ENCODE measurements at places on chromosomes 5 and 9. TPM values are rescaled to one million over a fixed set of nuclear protein-coding genes. Genes with fewer than 3 reads are reported as not detected.

The KCNIP1 gene
- not detected for total RNA-seq

The SNX24 gene
- total RNA-seq = 2.1 TPM

The SLC34A3 gene
- 0.16 TPM for total RNA-seq

The ESM1 gene
- not detected for total RNA-seq

The ANKRD34B gene
- not detected for total RNA-seq

The NR5A1 gene
- not detected for total RNA-seq

The MGAT4B gene
- total RNA-seq = 86.6 TPM

The TAF11L6 gene
- not detected for total RNA-seq

The FBP2 gene
- not detected for total RNA-seq

- no peak overlapping the region for H3K4me3 ChIP-seq
- H3K4me1 ChIP-seq = no peaks in the 10 kb centered on the region
- DNase-seq = no peak
- no peak overlapping the region for H3K27ac ChIP-seq
- H3K36me3 ChIP-seq = no peaks in the 10 kb centered on the region
Measured at GRCh38 chr9:83138422-83139135, 75.6 kb upstream of the RASEF start.

GRCh38 chr9:129235041-129235930 is 57.2 kb upstream of the IER5L start:
- DNase-seq = no peak
- no peaks in the 10 kb centered on the region for H3K27me3 ChIP-seq
- no peaks in the 10 kb centered on the region for H3K36me3 ChIP-seq
- peaks cover 36% of the 10 kb centered on the region for H3K4me1 ChIP-seq
- H3K27ac ChIP-seq = peak overlapping the region; percentile 77
- peak overlapping the region; percentile 66 for H3K4me3 ChIP-seq

DNA sequence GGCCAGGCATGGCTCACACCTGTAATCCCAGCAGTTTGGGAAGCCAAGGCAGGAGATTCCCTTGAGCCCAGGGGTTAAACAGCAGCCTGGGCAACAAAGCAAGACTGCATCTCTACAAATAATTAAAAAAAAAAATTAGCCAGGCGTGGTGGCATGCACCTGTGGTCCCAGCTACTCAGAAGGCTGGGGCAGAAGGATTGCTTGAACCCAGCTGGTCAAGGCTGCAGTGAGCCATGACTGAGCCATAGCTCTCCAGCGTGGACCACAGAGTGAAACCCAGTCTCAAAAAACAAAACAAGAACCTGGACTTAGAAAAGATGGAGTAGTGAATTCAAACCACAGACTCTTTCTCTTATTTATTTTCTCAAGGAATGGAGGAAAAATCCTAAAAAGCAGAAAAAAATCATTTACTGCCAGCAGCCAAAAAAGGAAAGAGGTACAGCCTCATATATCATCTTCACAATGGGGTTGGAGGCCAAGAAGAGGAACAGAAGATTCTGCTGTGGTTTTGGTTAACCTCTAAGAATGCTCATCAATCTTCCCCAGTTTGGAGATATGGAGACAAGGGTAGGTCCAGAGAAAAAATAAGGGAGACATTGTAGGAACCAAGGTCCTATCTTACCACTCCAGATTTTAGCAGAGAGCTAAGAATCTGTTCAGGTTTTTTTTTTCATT is 40.0 kb upstream of the MYO10 start:
- H3K36me3 ChIP-seq = no peaks in the 10 kb centered on the region
- no peak for DNase-seq
- H3K27me3 ChIP-seq = no peaks in the 10 kb centered on the region
- H3K4me3 ChIP-seq = no peak overlapping the region

DNA sequence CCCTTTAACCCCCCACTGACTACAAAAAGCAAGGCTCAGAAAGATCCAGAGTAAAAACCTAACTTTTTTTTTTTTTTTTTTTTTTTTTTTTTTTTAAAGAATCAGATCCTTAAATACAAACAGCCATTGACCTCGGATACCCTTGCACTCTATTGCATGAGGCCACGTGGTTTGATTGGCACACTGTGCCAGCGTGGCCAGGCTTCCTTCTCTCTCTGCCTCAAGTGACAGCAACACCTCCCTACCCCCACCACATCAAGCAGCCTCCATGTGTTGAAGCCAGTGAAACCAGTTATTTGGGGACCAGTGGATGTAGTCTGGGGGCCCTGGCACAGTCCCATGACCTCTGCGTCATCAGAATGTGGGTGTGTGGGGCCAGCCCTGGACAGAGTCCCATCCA is 71.4 kb downstream of the OTULIN start:
- H3K36me3 ChIP-seq = peaks cover 69% of the 10 kb centered on the region
- no peak for DNase-seq
- H3K4me1 ChIP-seq = no peaks in the 10 kb centered on the region

DNA sequence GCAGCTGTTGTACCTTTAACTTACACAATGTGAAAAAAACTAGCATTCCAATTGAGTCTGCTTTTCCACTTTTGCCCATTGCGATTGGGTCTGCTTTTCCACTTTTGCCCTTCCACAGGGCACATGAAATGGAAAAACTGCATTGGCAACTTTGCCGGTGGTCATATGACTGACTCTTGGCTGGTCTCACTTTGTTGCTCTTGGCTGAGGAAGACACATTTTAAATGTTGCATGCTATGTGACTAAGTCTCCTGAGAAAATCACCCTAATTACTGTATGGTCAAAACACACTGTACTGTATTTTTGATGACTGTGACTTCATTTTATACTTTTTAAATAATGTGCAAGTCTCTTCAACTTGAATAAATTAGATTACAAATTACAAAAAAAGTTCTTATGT is 1.6 kb upstream of the OXCT1 start:
- no peak overlapping the region for H3K4me3 ChIP-seq
- H3K27me3 ChIP-seq = no peaks in the 10 kb centered on the region
- peaks cover 16% of the 10 kb centered on the region for H3K4me1 ChIP-seq
- no peak for DNase-seq

DNA sequence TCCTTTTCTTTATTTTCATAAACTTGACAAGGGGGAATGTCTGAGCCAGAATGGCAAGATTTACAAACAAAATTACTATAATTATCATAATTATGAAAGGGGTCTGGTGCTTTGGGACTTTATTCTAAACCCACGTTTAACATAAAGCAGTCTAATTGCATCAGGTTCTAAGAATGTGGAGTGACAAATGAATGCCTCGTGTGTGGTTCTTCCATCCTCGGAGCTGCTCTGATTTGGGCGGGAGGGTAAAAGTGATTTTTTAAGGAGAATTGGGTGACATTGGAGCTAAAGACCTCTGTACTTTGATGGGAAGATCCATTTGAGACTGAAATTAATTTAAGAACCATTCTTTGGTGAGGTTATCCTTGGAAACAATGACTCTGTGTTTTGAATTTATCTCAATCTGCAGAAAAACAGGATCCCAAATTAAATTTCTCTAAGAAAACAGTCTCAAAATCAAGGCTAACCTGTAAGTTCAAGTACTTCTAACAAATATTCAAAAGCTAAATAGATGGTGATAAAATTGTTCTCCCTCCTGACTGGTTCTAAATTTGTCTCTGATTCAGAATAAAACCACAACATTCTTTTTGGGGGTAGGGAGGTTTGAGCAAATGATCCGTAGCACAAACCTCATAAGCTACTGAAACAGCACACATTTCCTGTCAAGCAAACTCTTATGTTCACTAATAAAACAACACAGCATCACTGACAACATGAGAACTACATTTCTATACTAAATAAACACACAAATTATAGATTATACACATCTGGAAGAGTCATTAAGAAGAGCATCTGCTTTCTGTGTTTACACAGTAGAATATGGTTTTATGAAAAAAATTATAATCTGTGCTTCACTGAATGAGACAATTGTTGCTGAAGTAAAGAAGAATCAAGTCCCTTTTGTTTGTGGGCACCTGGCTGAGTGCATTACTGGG is 85.5 kb downstream of the DCP2 start:
- peaks cover 4% of the 10 kb centered on the region for H3K4me1 ChIP-seq
- DNase-seq = no peak

GRCh38 chr9:91755761-91756509 is 194.1 kb downstream of the ROR2 start:
- H3K4me3 ChIP-seq = no peak overlapping the region
- H3K4me1 ChIP-seq = no peaks in the 10 kb centered on the region
- no peaks in the 10 kb centered on the region for H3K27me3 ChIP-seq
- DNase-seq = no peak
- H3K27ac ChIP-seq = no peak overlapping the region

GRCh38 chr5:16590685-16591084 is 26.1 kb downstream of the RETREG1 start:
- H3K4me3 ChIP-seq = no peak overlapping the region
- H3K4me1 ChIP-seq = no peaks in the 10 kb centered on the region
- no peak overlapping the region for H3K27ac ChIP-seq
- DNase-seq = no peak
- H3K36me3 ChIP-seq = peaks cover 29% of the 10 kb centered on the region

DNA sequence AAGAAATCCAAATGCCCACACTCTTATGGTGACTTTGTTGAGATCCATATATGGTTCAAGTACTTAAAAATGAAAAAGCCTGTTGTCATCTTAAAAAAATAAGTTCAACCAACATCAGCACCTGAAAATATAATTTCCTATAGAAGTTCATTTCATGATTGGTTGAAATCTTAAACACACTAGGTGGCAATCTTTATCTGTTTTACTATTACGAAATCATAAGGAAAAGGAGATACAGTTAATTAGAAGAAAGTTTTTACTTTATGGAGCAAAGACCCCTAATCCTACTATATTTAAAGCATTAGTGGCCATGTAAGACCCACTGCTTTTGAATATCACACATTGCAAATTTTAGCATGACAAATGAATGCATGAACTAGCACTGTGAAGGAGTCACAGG is 616.0 kb downstream of the RAB3C start:
- H3K27me3 ChIP-seq = no peaks in the 10 kb centered on the region
- H3K4me3 ChIP-seq = no peak overlapping the region
- no peak for DNase-seq
- H3K36me3 ChIP-seq = no peaks in the 10 kb centered on the region
- no peaks in the 10 kb centered on the region for H3K4me1 ChIP-seq

DNA sequence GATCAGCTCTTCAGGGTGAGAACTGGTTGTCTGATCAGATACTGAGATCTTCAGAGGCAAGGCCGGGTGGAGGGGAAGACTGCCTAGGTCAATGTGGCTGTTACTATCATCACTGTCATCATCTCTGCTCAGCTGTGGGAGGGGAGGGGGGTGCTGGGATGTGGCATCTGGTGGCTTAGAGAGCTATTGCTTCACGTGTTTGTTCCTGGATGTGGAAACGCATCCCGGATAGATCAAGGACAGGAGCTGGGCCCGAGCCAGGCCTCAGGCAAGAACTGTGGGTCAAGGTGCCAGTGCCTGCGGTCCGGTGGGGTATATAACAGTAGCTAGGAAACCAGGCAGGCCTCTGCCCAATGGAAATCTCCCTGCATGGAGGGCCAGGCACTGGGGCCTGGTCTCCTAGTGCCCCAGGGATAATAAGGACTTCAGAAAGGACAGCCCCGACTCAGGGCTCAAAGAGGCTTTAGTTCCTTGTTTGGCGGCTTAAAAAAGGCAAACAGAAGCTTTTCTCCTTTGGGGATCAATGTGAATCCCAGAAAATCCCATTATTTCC is 30.3 kb upstream of the TIFAB start:
- no peaks in the 10 kb centered on the region for H3K27me3 ChIP-seq
- no peak overlapping the region for H3K4me3 ChIP-seq
- no peaks in the 10 kb centered on the region for H3K4me1 ChIP-seq
- H3K27ac ChIP-seq = no peak overlapping the region

- no peaks in the 10 kb centered on the region for H3K27me3 ChIP-seq
- no peaks in the 10 kb centered on the region for H3K4me1 ChIP-seq
- no peaks in the 10 kb centered on the region for H3K36me3 ChIP-seq
- DNase-seq = no peak
Measured at GRCh38 chr5:129664336-129664937, 83.5 kb upstream of the MINAR2 start.

DNA sequence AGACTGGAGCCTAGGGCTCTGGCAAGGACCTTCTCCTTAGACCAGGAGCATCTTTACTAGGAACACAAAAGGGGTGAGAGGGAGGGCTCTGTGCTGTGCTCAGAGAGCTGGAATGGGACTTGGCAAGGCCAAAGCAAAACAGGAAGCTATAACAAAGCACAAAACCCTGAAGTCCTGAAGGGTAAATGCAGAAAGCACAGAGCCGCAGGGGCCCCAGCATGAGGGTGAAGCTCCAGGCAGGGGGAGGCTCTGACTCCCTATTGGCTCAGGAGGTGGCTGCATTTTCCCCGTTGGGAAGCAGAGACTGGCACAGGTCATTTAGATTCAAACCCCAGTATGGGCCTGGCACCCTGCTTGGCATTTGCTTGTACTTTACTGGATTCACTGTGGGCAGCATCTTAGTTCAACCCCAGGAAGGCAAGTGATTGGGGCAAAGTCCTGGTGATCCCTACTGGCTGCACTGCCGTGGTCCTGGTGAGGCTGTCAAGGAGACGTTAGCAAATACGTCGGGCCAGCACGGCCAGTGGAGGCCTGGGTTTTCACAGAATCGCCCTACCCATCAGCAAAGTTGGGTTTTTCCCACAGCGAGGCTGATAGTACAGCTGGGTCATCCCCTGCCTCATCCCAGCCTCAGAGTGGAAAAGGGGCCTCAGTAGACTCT is 46.3 kb downstream of the GGTA1 start:
- no peaks in the 10 kb centered on the region for H3K36me3 ChIP-seq
- no peaks in the 10 kb centered on the region for H3K27me3 ChIP-seq
- no peak for DNase-seq
- H3K4me1 ChIP-seq = no peaks in the 10 kb centered on the region

DNA sequence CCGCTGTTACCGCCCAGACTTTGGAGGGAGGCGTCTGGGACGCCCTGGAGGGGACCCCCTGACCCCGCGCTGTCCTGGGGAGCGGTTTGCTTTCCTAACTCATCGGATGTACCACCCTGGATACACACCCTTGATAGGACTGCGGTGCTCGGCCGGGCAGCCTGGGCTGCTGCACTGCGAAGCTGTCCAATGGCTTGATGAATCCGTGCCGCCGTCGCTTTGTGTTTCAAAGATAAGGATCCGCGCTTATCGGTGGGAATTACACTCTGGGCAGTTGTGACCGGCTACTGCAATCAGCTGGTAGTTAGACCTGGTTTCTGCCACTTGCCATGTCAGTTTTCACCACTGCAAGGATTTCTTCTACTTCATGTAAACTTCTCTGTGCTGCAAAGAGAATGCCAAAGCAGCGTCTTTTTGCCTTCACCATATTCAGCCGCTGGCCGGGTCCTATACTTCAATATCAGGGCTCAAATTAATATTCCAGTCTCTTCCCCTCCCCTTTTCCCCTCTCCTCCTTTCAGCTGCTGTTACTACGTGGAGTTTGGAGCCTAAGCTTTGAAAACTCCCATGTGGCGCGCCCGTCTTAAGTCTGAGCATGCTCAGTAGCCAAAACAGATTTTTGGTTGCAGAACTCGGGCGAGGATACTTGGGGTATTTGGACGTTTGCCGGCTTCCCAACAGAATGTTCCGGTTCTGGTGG is 727 bp downstream of the SMAD5 start:
- H3K27ac ChIP-seq = peak overlapping the region; percentile 54
- peak; percentile 4 for DNase-seq
- peak overlapping the region; percentile 59 for H3K4me3 ChIP-seq
- no peaks in the 10 kb centered on the region for H3K27me3 ChIP-seq

- no peak overlapping the region for H3K4me3 ChIP-seq
- peaks cover 38% of the 10 kb centered on the region for H3K36me3 ChIP-seq
- no peaks in the 10 kb centered on the region for H3K27me3 ChIP-seq
- DNase-seq = no peak
Measured at GRCh38 chr5:169591636-169592035, 8.1 kb downstream of the SPDL1 start.

Measured in naive thymus-derived CD4-positive, alpha-beta T cell (primary cell).